ENCODE measurements at places on chromosomes 6 and 20.
A peak's percentile ranks its signal among the peaks of the same experiment; 100 is the strongest.

DNA sequence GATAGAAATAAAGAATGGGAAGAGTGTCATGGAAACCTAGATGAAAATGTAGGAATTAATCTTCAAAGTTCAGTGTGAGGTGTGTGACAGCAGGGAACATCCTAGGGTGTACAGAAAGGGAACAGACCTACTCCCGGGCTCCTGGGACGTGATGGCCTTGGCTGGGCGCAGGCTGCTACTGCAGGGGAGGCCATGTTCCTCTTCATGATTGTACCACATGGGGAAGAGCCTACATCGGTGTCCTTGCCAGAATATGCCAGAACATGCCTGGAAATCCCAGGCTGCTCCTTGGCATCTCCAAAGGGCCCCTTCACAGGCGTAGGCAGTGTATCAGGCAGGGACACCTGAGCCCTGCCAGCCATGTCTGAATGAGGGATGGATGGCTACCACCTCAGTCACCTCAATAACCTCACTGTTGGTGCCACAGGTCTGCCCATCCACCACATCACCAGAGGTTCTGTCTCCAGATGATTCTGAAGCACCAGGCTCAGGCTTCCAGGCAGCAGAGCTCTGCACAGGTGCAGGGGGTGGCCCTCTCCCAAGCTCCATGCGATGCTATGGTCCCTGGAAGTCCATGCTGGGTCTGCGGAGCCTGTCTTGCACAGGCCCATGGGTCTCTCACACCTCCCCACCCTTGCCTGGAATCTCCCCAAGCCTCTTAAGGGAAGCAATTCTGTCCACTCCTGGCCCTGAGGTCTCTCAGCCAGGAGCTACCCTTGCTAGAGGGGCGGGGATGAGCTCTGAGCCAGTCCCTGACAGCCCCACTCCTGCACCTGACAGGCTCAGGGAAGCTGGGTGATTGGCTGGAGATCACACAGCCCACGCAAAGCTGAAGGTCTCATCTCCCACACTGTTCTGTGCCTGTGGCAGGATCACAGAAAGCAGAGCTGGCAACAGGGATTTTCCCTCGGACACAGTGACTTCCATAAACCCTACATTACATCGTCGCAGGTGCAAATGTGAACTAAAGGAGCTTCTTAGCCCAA lies 20.2 kb downstream of the RAMACL start:
- DNase-seq: no peak

DNA sequence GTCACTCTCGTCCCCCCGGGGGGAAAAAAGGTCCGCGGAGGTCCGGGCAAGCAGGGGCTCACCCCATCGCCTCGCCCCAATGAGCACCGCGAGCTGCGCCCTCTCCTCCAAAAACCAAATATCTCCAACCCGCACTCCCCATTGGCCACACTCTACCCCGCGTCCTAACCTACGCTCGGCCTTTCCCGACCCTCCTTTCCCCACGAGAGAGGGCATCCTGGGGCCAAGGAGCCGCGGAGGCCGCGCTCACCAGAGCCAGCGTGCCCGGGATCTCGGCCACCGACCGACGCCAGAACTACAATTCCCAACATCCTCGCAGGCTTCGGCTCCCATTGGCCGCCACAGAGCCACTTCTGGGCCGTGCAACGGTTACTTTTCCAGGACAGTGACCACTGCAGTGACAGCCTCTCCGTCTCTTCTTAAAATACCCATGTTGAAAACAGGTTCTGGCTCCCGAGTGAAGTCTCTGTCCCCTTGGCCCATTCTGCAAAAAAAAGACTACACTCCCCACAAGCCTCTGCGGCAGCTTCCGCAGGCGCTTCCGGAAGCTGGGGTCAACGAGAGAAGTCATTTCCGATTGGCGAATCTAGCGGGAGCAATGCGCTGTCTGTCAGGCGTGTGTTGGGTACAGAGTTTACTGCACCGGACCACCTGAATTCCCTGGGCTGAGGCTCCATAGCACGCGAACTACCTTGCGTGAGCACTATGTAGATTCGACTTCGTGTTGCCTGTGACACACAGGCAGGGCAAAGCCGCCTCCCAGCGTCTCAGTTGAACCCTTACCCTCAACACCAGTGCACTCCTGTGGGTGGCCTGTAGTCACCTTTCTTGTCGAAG lies at the start of gene ZNF343:
TSS of gene ZNF343 (minus strand) at position 285 of the 837 bp plus-strand sequence. CDS start 15,020 bp downstream, outside the sequence.
- DNase-seq: peak; percentile 93

DNA sequence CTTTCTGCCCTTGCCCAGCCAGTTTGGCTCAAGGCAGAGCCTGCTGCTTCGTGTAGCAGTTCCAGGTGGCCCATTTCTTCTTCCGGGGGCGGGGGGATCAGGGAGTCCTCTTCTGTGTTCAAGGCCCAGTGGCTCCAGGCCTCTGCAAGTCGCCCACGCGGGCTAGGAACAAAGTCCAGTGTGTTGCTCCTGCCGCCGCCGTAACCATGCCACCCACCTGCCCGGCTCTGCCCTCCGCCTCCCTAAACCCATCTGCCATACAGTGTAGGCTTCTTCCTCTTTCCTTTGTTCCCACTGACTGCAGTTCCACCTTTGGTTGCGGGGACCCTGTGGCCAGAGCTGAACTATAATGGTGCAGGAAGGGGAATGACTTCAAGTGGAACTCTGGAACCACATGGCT lies 43.9 kb upstream of the SRF start:
- no peak for DNase-seq

GRCh38 chr20:49616154-49617007 lies 48.4 kb upstream of the PTGIS start:
- no peak for DNase-seq

- DNase-seq: no peak
Observed at GRCh38 chr6:123551939-123552707, 84.6 kb downstream of the TRDN start.

All from NCI-H2171 treated with DMSO at 0.1 percent for 48 hours (cell line).